ENCODE measurements at places on chromosomes 6 and 20.

DNA sequence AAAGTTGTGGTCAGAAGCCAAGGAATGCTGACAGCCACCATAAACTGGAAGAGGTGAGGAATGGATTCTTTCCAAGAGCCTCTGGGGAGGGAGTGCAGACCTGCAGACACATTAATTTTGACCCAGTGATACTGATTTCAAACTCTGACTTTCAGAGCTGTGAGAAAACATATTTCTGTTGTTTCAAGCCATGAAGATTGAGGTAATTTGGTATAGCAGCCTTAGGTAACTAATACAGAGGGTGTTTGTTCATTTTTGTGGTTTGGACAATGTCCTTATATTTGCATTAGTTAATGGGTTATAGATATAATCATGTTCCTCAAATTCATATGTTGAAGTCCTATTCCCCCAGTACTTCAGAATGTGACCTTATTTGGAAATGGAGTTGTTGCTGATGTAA, 85.4 kb upstream of the GTSF1L start:
- DNase-seq, result no peak

DNA sequence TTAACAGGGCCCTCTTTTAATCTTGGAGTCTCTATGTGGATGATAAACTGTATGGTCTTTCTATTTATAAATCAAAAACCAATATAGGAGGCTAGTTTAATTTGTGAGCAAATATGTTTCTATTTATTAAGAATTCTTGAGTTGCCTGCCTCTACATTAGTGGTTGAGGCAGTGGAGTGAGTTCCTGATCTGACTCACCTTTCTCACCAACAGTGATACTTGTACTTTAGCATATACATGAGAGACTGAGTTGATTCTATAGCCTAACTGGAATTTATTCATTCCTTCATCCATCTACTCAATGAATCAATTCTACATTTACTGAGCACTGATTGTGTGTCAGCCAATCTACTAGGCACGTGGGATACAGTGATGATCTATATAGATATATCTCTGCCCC, 126.9 kb downstream of the TRMT11 start:
- no peak for DNase-seq

GRCh38 chr6:34529665-34530327, 26.3 kb downstream of the SPDEF start:
- no peak for DNase-seq

- no peak for DNase-seq
Observed at GRCh38 chr20:42378826-42379225, 760.6 kb upstream of the CHD6 start.

DNA sequence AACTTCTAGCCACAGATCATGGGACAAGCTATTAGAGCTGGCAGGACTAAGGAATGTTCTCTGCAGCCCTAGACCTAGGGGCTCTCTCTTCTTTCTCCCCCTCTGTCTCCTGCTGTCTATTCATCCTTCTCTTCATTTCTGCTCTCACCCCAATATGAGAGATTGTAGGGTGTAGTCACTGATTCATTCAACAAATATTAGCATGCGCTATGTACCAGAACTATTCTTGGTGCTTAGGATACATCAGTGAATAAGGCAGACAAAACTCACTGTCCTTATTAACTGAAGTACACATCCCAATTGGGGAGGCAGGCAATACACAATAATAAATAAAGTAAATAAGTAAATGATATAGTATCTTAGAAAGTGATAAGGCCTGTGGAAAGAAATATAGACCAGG, 14.7 kb upstream of the SIRPB2 start:
- no peak for DNase-seq

- no peak for DNase-seq
Observed at GRCh38 chr20:12659942-12660341, 348.8 kb upstream of the SPTLC3 start.
